KBM-7 (cell line): ENCODE measurements at places on chromosomes 5 and 9.
A peak's percentile ranks its signal among the peaks of the same experiment; 100 is the strongest.

GRCh38 chr9:81649475-81650240 lies 39.7 kb downstream of the TLE1 start:
- no peak for DNase-seq

DNA sequence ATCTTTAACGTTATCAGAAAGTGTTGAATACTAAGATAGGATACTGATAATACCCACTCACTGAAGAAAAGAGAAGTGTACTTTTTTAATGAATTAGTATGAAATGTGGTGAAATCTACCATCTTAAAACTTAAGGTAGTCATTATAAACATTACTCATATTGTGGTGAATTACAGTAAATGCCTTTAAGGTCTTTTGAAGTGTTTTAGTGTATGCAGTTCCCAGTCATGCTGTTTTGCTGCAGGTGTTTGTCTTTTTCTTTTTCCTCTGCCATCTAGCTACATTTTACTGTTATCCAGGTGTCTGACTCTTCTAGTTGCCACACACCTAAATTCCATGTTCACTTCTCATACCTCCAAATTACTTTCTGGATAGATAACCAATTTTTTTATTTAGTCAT lies 72.6 kb downstream of the ERMP1 start:
- DNase-seq: no peak

- DNase-seq: no peak
These were observed 565 bp downstream of the HTR1A start for GRCh38 chr5:63961598-63962161.

GRCh38 chr9:109627042-109627441 lies 128.9 kb upstream of the PTPN3 start:
- no peak for DNase-seq

- no peak for DNase-seq
These were observed 514.2 kb upstream of the TLE4 start for GRCh38 chr9:79057576-79057975.

DNA sequence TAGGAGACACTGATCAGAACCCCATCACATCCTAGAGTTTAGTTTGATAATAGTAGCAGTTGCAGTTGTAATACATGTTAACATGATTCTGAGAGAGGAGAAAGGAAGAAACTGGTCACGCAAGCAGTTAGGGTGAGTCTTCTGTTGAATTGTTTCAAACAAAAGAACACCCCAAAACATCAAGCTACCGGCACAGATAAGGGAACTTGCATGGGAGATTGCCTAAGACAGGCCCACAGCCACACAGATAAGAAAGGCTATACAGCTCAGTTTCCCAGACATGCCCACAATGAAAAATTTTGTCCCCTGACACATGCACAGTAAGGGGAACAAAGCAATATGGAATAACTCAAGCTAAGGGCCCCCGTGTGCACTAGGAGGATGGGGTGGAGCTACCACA lies 15.9 kb downstream of the HSPB3 start:
- no peak for DNase-seq

DNA sequence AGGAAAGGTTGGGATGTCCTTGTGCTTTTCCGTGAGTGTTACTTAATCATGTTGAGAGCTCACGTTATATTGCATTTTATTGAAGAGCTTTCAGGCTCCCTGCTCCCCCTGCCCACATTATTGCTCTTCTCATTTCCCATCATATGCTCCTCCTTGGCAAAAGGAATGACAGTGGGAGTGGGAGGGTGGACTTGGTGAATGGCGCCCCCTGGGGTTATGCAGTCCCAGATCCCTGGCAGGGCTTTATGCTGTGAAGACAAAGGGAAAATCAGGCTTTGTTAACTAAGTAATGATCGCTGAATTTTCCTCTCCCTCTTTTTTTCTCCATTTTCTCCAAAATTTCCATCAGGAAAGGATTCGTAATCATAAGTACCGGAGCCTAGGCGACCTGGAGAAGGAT lies 166.6 kb downstream of the SMARCA2 start:
- DNase-seq: peak; percentile 55

DNA sequence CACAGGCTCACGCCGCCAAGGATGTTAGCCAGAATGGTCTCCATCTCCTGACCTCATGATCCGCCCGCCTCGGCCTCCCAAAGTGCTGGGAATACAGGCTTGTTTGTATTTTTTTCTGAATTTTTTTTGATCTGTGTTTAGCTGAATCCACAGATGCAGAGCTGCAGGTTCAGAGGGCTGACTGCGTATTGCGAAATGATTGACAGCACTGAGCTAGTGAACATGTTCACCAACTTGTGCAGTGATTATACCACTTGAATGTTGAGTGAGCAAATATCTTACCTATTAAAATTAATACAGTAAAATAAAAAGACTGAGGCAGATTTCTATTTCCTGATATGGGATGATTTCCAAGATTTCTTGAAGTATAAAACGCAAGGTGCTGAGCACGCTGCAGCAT lies 123.1 kb upstream of the PHYKPL start:
- DNase-seq: no peak

DNA sequence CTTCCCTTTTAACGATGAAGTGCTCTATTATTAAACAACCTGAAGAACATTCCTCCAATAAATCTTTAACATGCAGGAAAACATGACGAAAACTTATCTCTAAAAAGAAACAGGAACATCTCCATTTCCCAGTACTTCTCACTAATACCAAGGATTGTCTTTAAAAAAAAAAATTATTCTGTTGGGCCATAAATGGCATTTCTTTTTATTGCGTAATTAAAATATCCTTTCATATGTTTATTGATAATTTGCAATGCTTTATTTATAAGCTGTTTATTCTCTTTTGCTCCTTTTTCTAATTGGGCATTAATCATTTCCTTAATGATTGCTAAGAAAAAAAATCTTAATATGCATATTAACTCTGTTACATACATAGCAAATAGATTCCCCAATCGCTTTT lies 18.9 kb downstream of the LIFR start:
- DNase-seq: no peak

DNA sequence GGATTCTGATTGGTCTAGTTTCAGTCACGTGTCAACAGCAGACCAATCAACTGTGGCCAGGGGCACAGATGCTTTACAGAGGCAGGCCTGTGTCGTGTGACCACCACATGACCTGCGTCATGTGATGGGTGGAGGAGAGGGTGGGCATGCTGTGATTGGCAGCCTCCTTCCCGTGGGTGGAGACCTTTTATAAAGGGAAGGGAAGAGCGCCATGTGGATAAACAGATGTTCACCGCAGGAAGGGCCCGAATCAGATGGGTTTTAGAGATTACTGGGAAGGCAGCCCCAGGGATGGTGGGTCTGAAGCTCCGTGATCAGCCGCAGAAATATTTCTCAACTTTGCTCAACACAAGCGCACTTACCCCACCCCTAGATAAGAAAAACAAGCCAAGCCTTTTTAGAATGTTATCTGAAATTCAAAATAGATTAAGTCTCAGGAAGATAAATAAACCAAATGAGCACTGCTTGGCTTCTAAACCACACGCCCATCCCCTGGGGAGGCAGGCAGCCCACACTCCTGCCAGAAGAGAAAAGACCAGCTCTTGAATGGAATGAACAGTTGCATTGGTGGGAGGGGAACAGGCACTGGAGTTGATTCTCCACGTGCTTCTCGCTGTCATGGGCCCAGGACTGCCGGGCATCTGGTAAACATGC lies 43.6 kb downstream of the ROPN1L start:
- DNase-seq: peak; percentile 98

DNA sequence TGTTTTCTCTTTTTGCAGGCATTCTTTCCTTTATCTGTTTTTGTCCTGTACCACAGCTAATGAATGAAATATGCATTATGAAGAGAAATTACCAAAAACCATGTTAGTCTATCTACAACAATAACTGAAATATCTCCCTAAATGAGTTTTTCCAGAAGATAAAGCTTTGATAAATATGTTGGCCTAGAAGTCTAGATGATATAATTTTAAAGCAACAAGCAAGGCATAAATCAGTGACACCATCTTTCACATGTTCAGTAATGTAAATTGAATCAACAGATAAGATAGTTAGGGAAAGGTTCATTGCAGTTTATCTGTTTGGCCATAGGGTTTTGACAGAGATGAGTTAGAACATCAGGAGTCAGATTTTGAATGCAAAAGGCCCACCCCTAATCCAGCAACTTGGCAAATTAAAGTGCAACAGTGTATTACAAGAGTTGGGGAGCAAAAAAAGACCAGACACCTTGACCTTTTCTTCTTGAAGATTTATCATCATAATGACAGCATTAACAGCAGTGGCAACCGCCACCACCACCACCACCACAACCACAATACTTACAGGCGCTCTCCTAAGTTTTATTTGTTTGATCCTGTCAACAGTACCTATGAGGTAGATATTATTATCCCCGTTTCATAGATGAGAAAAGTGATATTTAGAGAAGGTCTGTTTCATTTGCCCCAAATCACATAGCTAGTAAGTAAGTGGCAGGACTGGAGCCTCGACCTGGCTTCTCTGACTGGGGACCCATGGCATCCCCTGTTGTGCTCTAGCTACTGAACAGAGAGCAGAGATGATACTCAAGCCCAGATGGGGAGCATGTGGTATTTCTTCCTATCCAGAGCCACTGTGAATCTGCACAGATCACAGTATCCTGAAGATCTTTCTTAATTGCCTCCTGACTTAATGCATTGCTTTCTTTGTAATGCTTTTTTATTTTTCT lies 122.8 kb upstream of the DHFR start:
- DNase-seq: no peak

GRCh38 chr5:170154744-170155143 lies 49.0 kb downstream of the FOXI1 start:
- DNase-seq: no peak

DNA sequence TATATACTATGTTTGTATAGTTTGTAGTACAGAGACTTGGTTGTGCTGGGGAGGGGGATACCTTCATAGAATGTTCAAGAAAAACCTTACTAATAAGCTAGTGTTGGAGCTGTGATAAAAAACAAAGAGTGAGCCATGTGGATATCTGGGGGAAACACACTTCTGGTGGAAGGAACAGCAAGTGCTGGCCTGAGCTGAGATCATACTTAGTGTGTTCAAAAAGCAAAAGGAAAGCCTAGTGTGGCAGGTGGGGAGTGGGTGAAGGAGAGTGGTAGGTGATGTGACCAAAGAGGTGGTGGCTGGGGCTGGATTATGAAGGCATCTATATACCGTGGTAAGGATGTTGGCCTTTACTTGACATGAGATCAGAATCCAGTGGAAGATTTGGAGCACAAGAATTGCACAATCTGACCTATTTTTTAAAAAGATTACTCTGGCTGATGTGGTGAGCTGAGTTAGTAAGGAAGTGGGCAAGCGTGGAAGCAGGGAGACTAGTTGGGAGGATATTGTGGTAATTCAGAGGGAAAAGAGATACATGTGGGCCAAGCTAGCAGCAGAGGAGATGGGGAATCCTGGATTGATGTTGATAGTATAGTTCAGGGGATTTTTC lies 26.6 kb downstream of the PALM2AKAP2 start:
- no peak for DNase-seq

DNA sequence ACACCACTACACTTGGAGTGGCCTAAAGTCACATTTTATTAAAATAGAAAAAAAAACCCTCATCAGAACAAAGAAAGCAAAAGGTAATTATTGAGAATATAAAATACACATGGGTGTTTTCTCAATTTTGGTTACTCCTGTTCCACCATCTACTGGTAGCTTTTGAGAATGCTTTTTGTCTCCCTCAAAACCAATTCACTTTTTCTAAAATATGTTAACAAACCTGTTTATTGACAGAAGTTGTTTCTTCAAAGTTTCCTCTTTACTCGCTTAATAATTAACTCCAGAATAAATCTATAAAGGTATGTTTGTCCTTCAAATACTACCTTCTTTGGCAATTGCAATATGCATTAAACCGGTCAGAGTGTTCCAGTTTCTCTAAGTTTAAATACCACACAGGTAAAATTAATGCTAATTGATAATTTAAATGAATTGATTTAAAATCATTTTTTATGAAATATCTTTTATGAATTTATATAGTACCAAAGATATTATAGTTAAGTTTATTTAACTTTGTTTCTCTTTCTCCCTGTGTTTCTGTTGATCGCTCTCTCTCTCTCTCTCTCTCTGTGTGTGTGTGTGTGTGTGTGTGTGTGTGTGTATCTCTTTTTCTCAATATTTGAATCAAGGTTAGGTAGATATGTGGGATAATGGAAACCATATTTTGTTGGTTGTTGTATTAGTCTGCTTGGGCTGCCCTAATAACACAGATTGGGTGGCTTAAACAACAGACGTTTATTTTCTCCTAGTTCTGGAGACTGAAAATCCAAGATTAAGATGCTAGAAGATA lies 487.4 kb downstream of the PRDM9 start:
- DNase-seq: no peak

- DNase-seq: no peak
These were observed 161.0 kb downstream of the SPATA31D1 start for GRCh38 chr9:82149501-82149946.

- DNase-seq: no peak
These were observed 114.0 kb downstream of the C9orf50 start for GRCh38 chr9:129506892-129507291.

DNA sequence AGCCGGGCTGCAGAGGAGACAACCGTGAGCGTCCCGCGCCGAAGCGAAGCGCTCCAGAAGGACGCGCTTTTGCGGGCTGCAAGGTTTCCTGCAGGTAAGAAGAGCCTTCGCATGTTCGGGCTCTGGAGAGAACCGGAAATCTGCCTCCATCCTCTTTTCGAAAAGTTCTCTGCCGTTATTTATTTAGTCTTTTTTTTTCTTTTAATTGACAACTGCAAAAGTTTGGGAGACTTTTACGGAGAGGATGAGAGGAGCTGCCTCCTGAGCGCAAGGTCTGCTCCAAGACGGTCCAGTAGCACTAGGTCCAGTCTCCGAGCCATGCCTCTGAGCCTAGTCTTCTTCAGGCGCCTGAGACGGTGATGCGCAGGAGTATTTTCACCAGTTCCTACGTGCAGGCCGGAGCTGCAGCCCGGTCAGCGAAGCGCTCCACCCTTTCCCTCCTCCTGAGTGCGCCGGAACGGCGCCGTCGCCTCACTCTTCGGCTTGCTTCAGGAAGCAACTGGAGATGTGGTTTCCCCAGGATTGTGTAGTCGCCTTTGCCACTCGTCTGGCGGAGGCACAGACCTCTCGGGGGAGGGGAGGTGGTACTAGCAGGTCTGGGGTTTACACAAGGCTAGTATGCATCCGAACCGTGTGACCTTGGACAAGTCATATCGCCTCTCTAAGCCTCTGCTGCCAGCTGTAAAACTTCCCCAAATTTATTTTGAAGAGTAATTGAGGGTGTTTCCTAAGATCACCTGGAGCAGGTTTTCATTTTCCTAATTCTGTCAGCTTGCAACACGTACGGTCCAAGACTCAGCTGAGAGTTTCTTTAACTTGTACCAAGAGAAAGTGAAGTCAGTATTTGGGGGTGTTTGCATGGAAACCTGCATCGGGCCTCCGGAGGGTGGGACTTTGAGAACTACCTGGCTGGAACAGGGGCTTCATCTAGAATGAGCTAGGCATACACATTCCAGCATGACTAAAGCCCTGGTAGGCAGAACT lies 4.5 kb downstream of the POU4F3 start:
- no peak for DNase-seq

GRCh38 chr9:120567874-120568273 lies 12.1 kb downstream of the CDK5RAP2 start:
- no peak for DNase-seq

GRCh38 chr5:110549301-110549700 lies 177.2 kb downstream of the TMEM232 start:
- no peak for DNase-seq

DNA sequence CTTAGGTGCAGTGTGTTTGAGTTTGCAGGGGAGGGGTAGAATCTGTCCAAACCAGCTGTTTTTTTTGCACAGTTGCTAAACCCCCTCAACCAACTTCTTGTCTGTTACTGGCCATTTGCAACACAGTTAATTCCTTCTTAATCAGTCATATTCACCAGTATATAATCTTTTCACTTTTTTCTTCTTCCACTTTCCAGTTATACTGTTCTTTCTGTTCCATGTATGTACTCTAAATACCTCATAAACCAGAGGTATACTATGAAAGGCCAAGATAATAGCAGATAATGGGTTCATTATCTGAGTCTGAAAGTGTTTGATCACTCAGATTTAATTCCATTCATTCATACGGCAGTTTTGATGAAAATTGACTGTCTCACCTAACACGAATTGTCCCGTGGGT lies 11.1 kb downstream of the SMAD5 start:
- no peak for DNase-seq
